Stimulated activated CD8-positive, alpha-beta memory T cell treated with anti-CD3 and anti-CD28 coated beads, Interleukin-12 subunit alpha, Interleukin-12 subunit beta, amount 100 ng/mL, for 1 hour (primary cell): ENCODE measurements at places on chromosomes 3 and 15.

- DNase-seq, result no peak
Measured at GRCh38 chr3:55654123-55654760, 167.1 kb upstream of the WNT5A start.

- no peak for DNase-seq
Measured at GRCh38 chr15:81182031-81182755, 14.5 kb upstream of the IL16 start.

- no peak for DNase-seq
Measured at GRCh38 chr3:100902572-100902971, 90.6 kb downstream of the ABI3BP start.

- no peak for DNase-seq
Measured at GRCh38 chr3:190094160-190094718, 26.5 kb downstream of the P3H2 start.

GRCh38 chr3:52890735-52891134, 6.6 kb downstream of the STIMATE start:
- DNase-seq, result no peak

GRCh38 chr15:98070137-98070536, 109.6 kb downstream of the ARRDC4 start:
- DNase-seq, result no peak

DNA sequence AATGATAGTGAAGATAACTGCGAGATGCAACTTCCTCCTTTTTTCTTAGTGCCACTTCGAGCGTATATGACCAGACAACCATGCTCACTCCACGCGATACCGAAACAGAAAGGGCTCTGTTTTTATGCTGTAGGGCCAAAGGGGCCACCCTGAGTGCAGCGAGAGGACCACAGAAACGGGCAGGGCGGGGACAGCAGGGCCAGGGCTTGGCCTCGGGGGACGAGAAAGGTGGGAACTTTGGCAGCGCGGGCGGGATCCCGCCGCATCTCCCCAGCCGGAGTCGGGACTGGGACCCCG, 483 bp downstream of the VPS13C start:
- no peak for DNase-seq

DNA sequence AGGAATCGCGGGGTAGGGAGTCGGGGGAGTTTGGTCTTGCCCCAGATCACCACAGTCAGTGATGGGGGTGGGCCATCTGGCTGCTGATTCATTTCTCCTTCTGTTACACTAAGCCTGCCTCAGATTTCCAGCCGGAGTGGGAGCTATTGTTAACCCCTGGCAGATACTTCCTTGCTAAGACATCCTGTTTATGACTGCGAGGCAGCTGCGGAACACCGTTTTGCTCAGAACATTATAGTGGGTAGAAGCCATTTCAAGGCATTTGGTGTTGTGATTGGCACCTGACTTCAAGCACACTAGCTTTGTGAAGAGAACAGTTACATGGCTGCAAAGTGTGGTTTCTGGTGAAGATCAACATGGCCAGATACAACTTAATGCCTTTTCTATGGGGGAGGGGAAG, 73.8 kb downstream of the FLNB start:
- no peak for DNase-seq

GRCh38 chr3:154582501-154582900, 152.5 kb upstream of the GPR149 start:
- no peak for DNase-seq

- DNase-seq, result no peak
Measured at GRCh38 chr3:191085091-191085490, 114.0 kb upstream of the OSTN start.

GRCh38 chr3:106398891-106399600, 530.2 kb upstream of the CBLB start:
- DNase-seq, result no peak

DNA sequence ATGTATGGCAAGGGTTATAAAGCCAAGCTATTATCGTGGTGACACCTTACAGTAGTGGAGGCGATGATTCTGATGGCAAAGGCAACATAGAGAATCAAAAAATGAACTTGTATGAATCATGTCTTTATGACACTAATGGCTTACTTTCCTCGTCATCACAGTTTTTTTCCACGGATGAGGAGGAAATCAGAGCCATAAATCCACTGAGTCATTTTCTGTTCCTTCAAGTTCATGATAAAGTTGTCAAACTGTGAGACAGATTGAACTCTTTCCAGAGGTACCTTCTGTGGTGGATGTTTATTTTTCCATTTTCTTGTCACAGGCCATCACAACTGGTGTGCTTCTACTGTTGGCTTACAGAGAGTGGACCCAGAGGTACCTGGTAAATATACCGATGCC, 8.5 kb downstream of the TMEM212 start:
- DNase-seq, result no peak

GRCh38 chr3:40679290-40679689, 154.5 kb downstream of the ZNF621 start:
- DNase-seq, result no peak

DNA sequence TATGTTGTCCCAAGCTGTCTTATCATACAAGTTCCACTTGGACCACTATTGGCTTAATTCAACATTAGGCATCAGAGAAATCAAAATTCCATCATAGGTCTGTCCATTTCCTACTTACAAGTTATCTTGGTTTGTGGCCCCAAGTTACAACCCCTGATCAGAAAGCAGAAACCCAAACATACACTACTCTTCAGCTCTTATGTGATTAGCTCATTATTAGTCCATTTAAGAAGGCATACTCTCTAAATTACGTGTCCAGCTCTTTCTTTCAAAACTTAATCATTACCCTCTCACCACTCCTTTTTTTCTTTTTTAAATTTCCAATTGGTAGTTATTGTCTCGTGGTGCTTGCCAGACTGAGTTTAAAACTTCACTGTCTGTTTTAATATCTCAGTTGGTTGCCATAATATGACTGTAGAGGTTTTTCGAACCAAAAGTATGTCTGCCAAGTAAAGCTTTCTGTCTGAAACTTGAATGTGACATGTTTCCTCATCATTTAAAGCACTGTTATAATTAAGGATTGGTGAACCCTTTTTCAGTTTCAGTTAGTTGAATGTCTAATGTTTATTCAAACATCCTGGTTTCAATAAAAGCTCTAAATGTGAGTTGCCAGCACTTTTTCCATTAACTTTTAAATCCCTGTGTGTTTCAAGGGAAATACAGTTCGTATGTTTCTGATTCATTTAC, 150.3 kb downstream of the SAMMSON start:
- no peak for DNase-seq

- no peak for DNase-seq
Measured at GRCh38 chr3:188469228-188469885, 315.4 kb downstream of the LPP start.

DNA sequence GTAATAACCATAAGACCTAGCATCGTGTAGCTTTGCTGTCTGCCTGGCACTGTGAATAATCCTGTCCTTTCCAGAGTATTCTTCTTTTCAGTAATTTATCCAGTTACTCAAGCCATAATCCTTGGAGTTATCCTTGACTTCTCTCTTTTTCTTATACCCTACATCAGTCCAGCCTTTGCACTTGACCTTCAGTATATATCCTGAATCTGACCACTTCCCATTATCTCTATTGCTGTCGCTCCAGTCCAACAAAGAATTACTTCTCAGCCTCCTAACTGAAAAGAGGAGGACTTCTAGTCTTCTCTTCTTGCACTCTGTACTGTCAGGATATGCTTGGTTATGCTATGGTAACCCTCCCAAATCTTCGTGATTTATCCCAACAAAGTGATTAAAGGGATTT, 393.8 kb downstream of the SHQ1 start:
- no peak for DNase-seq

DNA sequence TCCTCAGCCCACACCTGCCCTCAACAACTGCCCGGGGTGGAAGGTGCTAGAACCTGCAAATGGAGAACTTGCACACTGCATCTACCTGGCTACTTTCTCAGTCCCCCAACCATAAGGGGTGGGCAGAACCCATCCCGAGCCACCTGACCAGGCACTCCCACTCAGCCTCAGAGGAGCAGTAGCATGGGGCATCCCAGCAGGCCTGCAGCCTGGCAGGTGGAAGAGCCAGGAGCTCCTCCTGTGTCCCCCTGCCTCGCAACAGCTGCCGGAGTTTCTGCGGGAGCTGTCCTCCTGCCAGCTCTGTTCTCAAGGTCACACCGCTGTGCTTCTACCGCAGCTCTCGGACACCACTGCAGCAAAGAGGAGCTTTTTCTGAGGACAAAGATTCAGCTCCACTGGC, 27.5 kb downstream of the RAB6B start:
- DNase-seq, result no peak

DNA sequence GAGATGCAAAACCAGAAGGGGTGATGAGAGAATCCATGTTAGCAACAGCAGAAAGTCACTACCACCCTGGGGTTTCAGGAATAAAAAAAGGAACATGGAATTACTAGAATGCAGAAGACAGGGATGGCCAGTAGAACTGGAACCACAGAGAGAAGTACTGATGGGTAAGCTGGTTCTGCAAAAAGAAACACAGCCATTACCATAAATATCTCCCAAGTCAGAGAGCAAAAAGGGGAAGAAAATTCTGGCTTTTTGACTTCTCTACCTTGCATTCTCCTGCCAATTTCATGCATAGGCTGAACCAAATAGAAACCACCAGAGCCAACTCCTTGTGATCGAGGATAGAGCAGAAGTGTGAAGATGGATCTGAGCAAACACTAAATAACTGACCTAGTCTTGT, 550.4 kb upstream of the NAALADL2 start:
- DNase-seq, result no peak

DNA sequence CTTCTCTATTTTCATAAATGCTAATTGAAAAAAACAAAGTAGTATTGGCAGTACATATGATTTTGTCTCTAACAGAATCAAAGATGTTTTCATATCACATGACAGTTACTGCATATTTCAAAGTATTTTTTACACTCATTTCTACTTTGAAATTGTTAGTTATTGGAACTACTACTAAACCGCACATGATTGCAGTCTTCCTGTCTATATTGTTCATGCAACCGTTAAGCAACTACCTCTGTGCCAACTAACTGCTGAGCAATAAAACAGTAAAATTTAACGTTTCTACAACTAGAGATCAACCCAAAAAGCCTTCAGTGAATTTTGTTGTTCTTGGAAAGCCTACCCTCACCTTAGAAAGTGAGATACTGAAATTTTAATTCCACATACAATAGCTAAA, 64.2 kb downstream of the DMXL2 start:
- no peak for DNase-seq

GRCh38 chr15:63041974-63042876, at the start of gene TPM1:
Gene TPM1, plus strand, starts transcription at chr15:63042747. Its CDS starts 83 bp downstream, at chr15:63042830.
- DNase-seq, result no peak

- no peak for DNase-seq
Measured at GRCh38 chr15:65766422-65767263, 25.4 kb downstream of the DENND4A start.

DNA sequence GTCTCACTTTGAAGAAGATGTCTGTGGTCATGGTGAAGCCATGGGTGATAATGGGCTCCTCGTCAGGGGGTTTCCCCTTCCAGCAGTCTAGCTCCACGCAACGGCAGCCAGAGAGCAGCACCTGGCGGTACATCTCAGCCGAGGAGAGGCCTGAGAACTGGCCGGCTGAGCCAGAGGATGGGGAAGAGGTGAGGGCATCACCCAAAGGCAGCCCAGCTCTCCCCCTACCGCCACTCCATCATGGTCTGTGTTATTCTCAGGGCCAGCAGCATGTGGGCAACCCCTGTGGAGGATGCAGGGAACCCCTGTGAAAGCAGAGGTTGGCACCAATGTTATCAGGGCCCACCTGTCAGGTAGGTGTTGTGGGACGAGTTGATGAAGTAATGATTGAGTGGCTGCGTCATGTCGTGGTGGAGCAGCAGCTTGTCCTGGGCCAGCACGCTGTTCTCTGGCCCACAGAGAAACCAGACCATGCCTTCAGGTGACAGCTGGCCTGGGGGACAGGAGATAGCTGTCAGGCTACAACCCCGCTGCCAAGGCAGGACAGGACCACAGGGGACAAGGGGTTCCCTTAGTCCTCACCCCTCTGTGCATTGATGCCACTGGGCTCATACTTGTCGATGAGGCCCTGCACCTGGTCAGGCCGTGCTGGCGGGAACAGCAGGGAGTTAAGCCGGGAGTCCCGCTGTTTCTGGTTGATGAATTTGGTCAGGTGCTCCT, 9.4 kb downstream of the PLCB2 start:
- no peak for DNase-seq

- DNase-seq, result no peak
Measured at GRCh38 chr3:149895769-149896168, 74.9 kb downstream of the PFN2 start.

- DNase-seq, result no peak
Measured at GRCh38 chr3:64645243-64645642, 42.6 kb downstream of the ADAMTS9 start.

DNA sequence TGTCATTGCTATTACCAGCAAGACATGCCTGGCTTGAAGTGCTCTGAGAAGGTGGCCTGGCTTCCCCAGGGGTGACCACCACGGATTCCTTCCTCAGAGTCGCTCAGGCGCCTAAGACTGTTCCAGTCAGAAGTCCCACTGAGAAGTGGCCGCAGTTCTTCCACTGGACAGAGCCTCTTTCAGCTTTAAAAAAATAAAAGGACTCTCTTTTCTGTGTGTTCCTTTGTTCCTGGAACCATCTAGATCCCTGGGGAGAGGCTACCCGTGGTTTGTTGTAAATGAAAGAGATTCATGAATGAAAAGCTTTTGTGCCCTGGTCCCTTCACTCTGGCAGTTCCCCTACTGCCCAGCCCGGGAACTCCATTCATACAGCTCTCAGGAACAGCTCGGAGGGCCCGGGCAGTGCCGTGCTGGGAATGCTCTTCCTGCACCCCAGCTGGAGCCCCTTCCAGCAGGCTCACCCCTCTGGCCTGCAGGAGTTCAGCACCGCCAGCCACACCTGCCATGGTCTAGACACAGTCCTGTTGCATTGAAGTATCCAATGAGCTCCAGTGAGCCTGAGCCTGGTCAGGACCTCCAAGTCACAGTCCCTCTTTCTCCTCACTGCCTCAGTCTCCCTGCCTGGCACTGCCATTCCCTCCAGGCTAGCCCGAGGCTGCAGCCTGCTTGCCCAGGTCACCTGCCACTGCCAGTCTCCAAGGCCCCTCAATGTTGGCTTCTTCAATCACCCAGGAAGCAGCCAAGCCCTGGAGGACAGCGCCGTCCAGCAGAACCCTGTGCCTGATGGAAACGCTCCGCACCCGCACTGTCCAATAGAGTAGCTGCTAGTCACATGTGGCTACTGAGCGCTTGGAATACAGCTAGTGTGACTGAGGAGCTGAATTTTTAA, 75.4 kb downstream of the XXYLT1 start:
- DNase-seq, result no peak

- DNase-seq, result no peak
Measured at GRCh38 chr3:24017305-24017704, 72.2 kb downstream of the NR1D2 start.
